ENCODE measurements at places on chromosomes 3 and 15. TPM values are rescaled to one million over a fixed set of nuclear protein-coding genes. Genes with fewer than 3 reads are reported as not detected.

Gene COL6A5
- total RNA-seq: not detected

Gene ALG1L2
- total RNA-seq: not detected

Gene SH2D7
- total RNA-seq: not detected

Gene CPA3
- not detected for total RNA-seq

Gene REC114
- not detected for total RNA-seq
